ENCODE measurements at places on chromosomes 7 and 10. TPM values are rescaled to one million over a fixed set of nuclear protein-coding genes. Genes with fewer than 3 reads are reported as not detected.

SNX10 gene
- 1.1 TPM for total RNA-seq

CHAT gene
- total RNA-seq: not detected

SLC29A4 gene
- 3.7 TPM for total RNA-seq

GPR158 gene
- not detected for total RNA-seq

CYP3A4 gene
- not detected for total RNA-seq

USP54 gene
- 19.6 TPM for total RNA-seq

ACTL6B gene
- total RNA-seq: not detected

ICA1 gene
- total RNA-seq: 54.9 TPM

SLC26A5 gene
- total RNA-seq: not detected

FAM237B gene
- total RNA-seq: not detected

HOXA11 gene
- total RNA-seq: not detected

CPA4 gene
- not detected for total RNA-seq

MBL2 gene
- not detected for total RNA-seq

FRMPD2 gene
- total RNA-seq: 0.38 TPM

Data from left ventricle myocardium inferior (tissue), 1 donor.